ENCODE measurements at places on chromosomes 11 and 22. TPM values are rescaled to one million over a fixed set of nuclear protein-coding genes. Genes with fewer than 3 reads are reported as not detected.

LRRC74B gene
- total RNA-seq, result not detected

C11orf52 gene
- 0.28 TPM for total RNA-seq

GRCh38 chr22:45204241-45204640 lies 36.5 kb downstream of the KIAA0930 start:
- no peak for DNase-seq

- no peak for DNase-seq
Observed at GRCh38 chr22:17161991-17162390, 2.9 kb upstream of the HDHD5 start.

IL10RA gene
- not detected for total RNA-seq

POLA2 gene
- 12.2 TPM for total RNA-seq

CHRM1 gene
- not detected for total RNA-seq

ABCC8 gene
- total RNA-seq, result not detected

DNA sequence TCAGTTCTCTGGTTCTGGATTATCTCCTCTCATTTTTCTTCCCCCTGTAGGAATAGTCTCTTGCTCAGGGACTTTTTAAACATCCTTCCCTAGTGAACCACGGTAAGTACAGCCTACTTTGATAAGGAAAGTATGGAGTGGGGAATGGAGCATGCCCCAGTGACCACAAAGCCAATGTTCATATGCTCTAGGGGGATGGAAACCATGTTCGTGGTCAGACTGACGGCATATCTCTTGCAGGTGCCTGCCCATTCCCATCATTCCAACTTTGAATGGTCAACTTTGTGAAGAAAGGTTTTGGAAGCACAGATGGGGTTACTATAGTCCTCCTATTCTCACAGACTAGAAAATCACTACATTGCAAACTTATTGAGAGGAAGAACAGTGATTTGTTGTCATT lies 332.5 kb upstream of the NCAM1 start:
- DNase-seq, result no peak

DNA sequence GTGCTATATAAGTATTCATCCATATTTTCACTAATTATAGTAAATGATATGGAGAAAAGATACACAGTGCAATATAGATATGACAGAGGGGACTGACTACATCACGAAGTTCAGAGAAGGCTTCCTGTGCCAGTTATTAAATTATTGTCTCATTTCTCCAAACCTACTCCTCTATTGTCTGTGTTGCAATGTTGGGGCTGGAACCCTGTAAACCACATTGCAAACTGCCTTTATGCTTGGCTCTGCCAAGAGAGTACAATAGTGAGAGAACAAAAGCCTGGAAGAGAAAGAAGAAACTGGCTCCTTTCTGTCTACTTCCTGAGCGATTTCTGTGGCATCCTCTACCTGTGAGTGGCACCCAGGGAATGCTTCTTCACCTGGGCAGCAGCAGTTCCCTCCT lies 46.4 kb downstream of the ME3 start:
- DNase-seq, result no peak

GRCh38 chr11:124394408-124394807 lies 4.4 kb downstream of the OR8B3 start:
- peak; percentile 47 for DNase-seq

- DNase-seq, result no peak
Observed at GRCh38 chr11:80856066-80856465, 1415.2 kb upstream of the TENM4 start.

GRCh38 chr11:82927264-82927880 lies 25.8 kb downstream of the DDIAS start:
- peak; percentile 64 for DNase-seq

- DNase-seq, result peak; percentile 64
Observed at GRCh38 chr22:23700706-23701105, 9.9 kb downstream of the RGL4 start.

DNA sequence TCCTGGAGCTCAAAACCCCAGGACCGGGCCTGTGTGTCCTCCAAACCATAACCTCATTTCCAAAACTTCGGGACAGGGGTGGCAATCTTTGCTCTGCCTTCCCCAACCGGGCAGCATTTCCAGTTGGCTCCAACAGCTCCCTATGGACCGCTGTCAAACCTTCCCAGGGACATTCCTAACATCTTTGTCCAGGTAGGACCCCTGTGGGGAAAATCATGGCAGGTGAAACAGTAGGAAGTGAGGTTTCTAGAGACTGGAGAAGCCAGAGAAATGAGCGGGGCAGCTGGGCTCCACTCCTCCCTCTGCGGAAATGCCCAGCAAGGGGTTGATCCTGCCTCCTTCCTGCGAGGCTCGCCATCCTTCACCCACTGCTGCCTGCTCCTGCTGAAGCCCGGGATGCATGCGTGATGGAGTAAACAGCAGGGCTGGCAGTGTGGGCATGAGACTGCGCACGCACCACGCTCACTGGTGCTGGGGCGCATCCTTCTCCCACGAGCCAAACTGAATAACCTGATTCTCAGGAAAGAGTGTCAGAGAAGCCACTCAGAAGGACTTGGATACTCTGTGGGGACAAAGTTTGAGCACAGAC lies 136.4 kb downstream of the BUD13 start:
- no peak for DNase-seq

DNA sequence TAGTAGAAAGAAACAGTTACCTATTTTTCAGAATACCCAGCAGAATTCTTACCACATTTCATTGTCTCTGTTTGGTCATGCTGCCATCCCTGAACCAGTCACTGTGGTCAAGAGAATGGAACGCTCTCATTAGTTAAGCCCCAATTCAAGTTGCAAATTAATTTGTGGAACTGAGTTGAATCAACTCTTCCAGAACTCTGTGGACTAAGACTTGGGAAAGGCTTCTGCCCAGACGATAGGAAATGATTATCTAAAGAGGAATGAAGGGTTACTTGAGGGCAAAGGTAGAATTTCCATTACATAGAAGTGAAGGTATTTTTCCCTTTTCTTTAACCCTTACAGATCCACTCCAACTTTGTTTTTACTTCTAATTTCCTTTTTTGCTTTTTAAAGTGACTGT lies 286.4 kb downstream of the DYNC2H1 start:
- DNase-seq, result peak; percentile 69

- DNase-seq, result peak; percentile 93
Observed at GRCh38 chr22:35971456-35972119, 57.0 kb downstream of the RBFOX2 start.

All from IMR-90 (cell line).